ENCODE measurements at places on chromosomes 2 and 18.

DNA sequence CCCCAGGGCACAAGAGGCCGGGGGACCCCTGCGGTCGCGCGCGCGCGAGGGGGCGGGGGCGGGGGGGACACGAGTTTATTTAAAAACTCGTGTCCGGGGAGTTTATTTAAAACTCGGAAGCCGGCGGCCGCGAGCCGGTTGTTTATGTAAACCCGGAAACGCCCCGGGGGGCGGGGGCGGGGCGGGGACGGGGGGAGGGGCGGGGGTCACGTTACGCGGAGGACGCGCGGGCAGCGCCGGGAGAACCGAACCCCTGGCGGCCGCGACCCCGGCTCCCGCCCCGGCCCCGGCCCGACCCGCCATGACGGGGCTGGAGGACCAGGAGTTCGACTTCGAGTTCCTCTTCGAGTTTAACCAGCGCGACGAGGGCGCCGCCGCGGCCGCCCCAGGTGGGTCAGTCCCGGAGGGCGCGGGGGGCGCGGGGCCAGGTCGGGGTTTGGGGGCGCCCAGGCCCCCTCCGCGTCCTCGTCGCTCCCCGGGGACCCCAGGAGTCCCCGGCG is 4.4 kb downstream of the NFATC1 start:
- no peak for DNase-seq

DNA sequence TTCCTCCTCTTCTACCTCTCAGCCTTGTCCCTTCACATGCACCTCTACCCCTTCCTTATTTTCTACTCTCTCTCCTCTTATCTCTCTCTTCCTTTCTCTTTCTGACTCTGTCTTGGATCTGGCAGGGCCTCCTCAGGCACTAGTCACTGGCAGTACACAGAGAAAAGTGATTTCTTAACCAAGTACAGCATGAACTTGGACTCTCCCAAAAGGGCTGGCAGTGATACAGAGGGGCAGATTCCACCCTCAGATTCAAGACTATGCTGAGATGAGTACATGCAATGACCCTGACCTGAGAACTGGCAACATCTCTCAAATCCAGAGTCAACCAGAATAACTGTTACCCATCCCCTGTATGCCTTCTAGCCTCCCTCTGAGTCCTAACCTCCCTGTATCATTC is 4.3 kb downstream of the AOX1 start:
- no peak for DNase-seq

DNA sequence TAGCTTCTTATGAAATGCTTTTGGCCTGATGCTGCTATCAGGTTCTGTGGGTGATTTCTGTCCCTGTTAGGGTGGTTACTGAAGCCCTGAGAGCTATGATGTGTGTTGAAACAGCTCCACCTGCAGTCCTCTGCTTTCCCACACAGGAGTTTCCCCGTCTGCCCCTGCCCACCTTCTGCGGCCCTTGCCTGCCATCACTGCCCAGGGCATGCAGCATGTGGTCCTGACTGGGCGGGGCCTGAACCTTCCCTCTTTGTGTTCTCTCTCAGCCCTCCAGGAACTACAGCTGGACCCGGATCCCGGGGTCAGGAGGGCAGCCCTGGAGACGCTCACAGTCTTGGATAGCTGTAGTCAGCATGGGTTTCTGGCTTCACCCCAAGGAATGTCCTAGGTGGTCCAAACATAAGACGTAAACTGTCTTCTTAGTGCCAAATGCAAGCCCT is 21.4 kb downstream of the HJURP start:
- no peak for DNase-seq

GRCh38 chr2:154331784-154332183 is 366.7 kb upstream of the KCNJ3 start:
- no peak for DNase-seq

- DNase-seq, result no peak
These were observed 9.0 kb downstream of the RELCH start for GRCh38 chr18:62196079-62196478.

GRCh38 chr2:9944330-9944758 is 7.1 kb upstream of the GRHL1 start:
- no peak for DNase-seq

DNA sequence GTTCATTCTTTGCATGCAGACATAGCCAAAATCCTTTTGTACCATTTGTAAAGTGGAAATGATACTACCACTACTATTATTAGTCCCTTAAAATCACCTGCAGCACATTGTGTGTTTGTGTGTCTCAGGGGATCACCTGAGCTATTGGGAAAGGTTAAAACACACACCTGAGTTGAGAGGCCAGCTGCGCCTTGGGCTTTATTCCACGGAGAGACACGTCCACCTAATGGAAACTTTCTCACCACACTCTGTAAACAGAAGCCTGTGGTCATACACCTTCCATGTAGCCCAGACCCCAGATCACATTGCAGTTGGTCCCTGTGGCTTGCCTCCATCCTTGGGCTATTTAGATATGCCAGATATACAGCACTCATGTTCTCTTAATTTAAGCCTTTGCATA is 81.8 kb upstream of the SH3BP4 start:
- no peak for DNase-seq

- no peak for DNase-seq
These were observed 40.1 kb upstream of the SOS1 start for GRCh38 chr2:39160982-39161381.

DNA sequence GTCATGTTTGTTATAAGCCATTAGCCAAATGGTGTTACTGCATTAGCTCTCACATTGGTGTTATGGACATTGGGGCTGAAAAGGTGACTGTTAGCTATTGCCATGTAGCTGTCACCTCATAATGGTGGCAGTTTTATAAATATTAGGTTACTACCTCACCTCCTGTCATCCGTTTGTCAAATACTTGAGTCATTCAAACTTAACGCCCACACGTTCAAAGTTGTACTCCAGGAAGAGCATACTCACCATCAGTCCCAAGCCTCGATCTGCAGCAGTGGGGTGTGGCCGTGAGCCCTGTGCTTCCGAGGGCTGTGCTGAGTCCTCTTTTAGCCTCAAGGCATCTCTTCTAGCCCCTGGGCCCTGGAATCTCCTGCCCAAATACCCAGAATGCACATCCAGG is 87.3 kb downstream of the PDK1 start:
- no peak for DNase-seq

DNA sequence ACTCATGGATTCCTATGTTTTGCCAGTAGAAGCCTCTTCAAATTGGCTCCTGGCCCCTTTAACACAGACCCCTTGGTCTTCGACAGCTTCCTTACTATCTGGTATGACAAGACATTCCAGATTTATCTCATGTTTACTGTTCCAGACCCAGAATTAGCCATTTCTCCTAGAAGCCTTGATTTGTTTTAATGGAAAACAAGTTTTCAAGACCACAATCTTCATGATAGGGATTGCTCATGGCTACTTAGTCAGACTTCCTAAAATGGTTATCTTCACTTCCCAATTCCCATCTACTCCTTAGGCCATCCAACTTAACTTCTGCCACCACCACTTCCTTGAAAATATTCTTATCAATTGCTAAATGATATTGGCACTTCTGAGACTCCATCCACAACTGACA is 63.2 kb downstream of the TTC32 start:
- no peak for DNase-seq

DNA sequence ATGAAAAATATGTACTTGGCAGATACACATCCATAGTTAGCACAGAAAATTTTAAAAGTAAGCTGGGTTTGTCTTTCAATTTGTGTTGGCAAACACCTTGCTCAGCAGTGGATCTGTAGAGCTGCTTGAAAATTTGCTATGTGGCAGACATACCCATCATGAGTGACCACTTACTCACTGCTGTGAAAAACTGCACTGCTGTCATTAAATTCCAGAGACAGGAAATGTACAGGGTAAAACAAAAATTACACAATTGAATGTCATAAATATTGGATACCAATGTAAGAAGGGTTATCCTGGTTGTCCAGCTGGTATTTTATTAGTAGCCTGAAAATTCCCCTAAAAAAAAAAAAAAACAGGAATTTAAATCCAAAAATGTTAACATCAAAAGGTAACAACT is 24.5 kb downstream of the NIF3L1 start:
- DNase-seq, result no peak

DNA sequence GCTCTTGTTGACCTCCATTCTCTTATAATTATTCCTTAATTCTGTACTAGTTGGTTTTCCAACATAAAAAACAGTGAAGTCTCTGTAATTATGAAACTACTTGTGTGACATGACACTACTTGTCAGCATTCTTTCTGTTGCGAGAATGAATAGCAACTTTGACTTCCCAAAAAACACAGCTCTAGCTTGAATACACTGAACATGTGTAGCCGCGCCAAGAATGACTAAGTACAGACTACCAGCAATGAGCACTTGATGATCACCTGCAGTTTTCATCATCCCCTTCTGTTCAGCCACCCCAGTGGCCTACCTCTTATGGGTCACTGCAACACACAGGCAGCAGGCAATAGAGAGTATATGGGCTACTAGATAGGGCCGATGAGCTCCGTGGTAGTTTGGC is 229.3 kb downstream of the TGIF1 start:
- DNase-seq, result no peak
